ENCODE measurements at places on chromosomes 11 and 22. TPM values are rescaled to one million over a fixed set of nuclear protein-coding genes. Genes with fewer than 3 reads are reported as not detected.

The DGCR2 gene
- total RNA-seq = 20.6 TPM

The KRTAP5-7 gene
- not detected for total RNA-seq

The ZBED4 gene
- total RNA-seq = 29.3 TPM

The LRRC10B gene
- total RNA-seq = 0.74 TPM

The SPI1 gene
- not detected for total RNA-seq

The CAT gene
- total RNA-seq = not detected

The ACER3 gene
- 18.9 TPM for total RNA-seq

All from neural progenitor cell (in vitro differentiated cells).